Memory B cell (primary cell): ENCODE measurements at places on chromosomes 7 and 10.

DNA sequence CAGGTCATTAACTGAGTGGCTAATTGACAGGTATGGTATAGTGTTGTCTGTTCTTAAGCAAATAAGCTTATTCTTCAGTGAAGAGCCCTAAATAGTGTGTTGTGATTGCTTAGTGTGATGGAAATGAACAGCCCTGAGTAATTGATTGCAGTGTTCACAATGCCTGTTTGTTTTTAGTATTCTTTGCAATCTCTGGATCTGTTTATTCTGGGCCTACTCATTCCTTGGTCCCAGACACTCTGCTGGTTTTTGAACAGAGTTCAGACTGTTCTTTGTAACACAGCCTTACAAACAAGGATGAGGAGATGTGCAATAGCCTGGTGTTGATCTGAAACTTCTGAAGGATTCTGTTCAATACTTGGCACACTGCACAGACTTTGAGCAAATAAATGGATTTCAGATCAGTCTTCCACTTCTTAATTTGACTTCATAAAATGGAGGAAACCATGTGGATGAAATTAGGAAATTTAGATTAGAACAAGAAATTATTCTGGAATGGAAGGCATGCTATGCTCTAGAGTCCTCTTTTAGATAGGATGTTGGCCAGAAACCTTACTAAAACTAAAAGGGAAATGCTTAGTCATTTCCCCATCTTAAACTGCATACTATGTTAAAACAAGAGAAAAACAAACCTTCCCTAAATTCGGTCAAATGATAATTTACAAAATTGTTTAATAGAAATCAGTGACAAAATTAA, 444.2 kb upstream of the SEMA3D start:
- no peaks in the 10 kb centered on the region for H3K4me1 ChIP-seq
- H3K36me3 ChIP-seq, result no peaks in the 10 kb centered on the region

- H3K36me3 ChIP-seq, result no peaks in the 10 kb centered on the region
- H3K27me3 ChIP-seq, result no peaks in the 10 kb centered on the region
- peak overlapping the region; percentile 98 for H3K4me3 ChIP-seq
- H3K27ac ChIP-seq, result peak overlapping the region; percentile 96
- H3K4me1 ChIP-seq, result peaks cover 23% of the 10 kb centered on the region
Observed at GRCh38 chr10:119207713-119208552, 562 bp downstream of the GRK5 start.

DNA sequence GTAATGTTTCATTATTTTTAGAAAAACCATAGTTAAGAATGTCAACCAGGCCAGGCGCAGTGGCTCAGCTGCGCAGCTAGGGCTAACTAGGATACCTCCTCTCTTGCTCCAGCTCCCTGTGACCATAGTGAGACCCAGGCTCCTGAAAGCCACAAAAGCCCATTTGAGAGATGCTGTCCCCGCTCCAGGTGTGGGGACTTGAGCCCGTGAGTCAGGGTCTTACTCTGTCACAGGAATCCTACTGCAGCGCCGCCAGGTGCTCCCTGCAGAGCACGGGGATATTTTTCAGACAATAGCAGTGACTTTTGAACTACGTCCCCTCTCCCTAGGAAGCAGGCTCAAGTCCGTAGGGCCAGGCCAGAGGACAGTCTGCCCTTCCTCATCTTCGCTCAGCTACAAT, 75.6 kb upstream of the NRBF2 start:
- DNase-seq, result no peak
- H3K4me1 ChIP-seq, result no peaks in the 10 kb centered on the region
- H3K4me3 ChIP-seq, result no peak overlapping the region
- H3K36me3 ChIP-seq, result no peaks in the 10 kb centered on the region

DNA sequence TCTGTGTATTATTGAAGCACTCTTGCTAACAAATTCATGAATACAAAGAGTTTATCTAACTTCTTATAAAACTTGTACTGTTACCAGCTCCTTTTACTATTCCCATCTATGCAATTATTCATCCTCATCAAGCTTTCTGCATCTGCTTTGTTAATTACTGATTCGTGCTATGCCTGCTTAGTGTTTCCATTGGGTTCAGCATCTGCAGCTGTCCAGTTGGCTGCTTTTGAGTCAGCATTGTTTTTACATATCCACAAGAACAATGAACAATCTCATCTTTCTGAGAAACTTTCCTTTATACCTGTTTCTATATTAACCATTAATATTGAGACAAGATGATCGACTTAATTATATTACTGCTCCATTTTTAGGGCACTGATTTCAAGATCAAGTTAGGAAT, 19.6 kb upstream of the ANLN start:
- H3K27me3 ChIP-seq, result peaks cover 6% of the 10 kb centered on the region
- H3K27ac ChIP-seq, result no peak overlapping the region
- peaks cover 2% of the 10 kb centered on the region for H3K4me1 ChIP-seq
- no peak for DNase-seq
- H3K4me3 ChIP-seq, result no peak overlapping the region

DNA sequence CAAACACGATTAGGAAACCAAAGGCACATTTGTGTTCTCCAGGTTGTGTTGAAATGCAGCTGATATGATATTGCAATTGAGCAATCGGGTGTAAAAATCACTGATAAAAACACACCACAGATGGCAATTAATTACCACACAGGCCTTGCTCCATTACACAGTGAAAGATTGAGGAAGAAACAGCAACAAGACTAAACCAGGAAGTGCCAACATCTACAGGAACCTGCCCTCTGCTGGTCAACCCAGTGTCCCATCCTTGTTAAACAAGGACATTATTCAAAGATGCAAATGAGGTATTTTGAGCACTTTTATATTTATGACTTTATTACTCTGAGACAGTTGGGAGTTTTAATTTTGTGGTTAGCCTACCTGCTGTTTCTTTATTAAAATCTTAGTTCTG, 765.6 kb upstream of the GHITM start:
- H3K27me3 ChIP-seq, result no peaks in the 10 kb centered on the region
- no peak overlapping the region for H3K4me3 ChIP-seq
- H3K27ac ChIP-seq, result no peak overlapping the region
- no peak for DNase-seq

DNA sequence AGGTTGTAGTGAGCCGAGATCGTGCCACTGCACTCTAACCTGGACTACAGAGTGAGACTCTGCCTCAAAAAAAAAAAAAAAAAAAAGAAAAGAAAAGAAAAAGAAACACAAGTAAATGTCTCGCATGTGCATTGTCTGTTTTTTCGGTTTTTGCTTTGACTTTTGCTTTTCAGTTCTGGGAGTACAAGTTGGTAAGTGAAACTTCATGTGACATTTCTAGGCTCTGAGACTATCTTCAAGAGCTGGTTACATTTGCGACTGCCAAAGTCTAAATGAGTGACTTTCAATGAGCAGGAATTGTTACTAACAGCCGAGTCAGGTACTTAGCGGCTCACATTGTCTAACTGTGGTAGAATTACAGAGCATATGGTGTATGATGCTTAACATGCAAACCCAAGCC, 107.0 kb upstream of the CELF2 start:
- no peak overlapping the region for H3K4me3 ChIP-seq
- H3K27me3 ChIP-seq, result peaks cover 12% of the 10 kb centered on the region
- no peak overlapping the region for H3K27ac ChIP-seq
- H3K4me1 ChIP-seq, result no peaks in the 10 kb centered on the region
- DNase-seq, result no peak

DNA sequence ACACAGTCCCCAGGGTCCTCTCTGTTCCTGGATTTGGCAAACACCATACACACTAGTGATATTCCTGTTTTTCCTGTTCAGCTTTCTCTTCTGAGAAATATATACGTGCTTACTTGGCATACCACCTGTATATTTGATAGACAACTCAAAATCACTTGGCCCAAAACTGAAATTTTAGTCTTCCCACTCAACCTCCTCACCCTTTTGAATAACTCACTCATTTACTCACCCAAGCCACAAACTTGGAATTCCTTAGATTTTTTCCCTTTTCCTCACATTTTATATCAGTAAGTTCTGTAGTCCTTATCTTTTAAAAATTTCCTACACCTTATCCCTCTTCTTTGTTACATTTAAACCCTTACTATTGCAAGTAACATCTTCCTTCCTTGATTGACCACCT, 143.4 kb downstream of the PPP1R3A start:
- no peaks in the 10 kb centered on the region for H3K36me3 ChIP-seq
- H3K27me3 ChIP-seq, result no peaks in the 10 kb centered on the region
- H3K4me3 ChIP-seq, result no peak overlapping the region
- DNase-seq, result no peak
- H3K4me1 ChIP-seq, result no peaks in the 10 kb centered on the region
